ENCODE measurements at places on chromosomes 12 and 14. TPM values are rescaled to one million over a fixed set of nuclear protein-coding genes. Genes with fewer than 3 reads are reported as not detected.

Gene TSHR
- total RNA-seq = not detected

Gene OTOGL
- not detected for total RNA-seq

Gene APOLD1
- 1.6 TPM for total RNA-seq

Gene USP44
- 0.63 TPM for total RNA-seq

Gene RNASE2
- total RNA-seq = 2.2 TPM

Gene HOXC10
- total RNA-seq = not detected

Gene NGB
- total RNA-seq = not detected

Gene C12orf60
- total RNA-seq = 0.33 TPM

Gene TAS2R19
- total RNA-seq = 4.1 TPM

Gene TCL1A
- total RNA-seq = not detected

Gene ATP5F1B
- 378 TPM for total RNA-seq

Gene CELA1
- total RNA-seq = not detected

Gene RTN1
- total RNA-seq = 3.6 TPM

Gene TOMM20L
- total RNA-seq = not detected

Gene SLC6A15
- total RNA-seq = not detected

Gene RITA1
- total RNA-seq = 13.8 TPM

Gene BEGAIN
- total RNA-seq = 0.11 TPM

Gene CLMN
- total RNA-seq = 0.80 TPM

Gene FZD10
- not detected for total RNA-seq

Gene EPYC
- not detected for total RNA-seq

Gene SIX1
- total RNA-seq = not detected

Gene FERMT2
- 0.58 TPM for total RNA-seq

Gene SYCP3
- total RNA-seq = 1.4 TPM

Gene CDH24
- 1.9 TPM for total RNA-seq

Gene KRT2
- 0.63 TPM for total RNA-seq

Gene GPD1
- not detected for total RNA-seq

Gene HOXC13
- total RNA-seq = not detected

Gene ESPL1
- 5.8 TPM for total RNA-seq

Gene KCNA1
- not detected for total RNA-seq

Gene RPGRIP1
- total RNA-seq = not detected

Gene AKAP6
- total RNA-seq = 0.80 TPM

Gene CLEC1B
- total RNA-seq = 0.50 TPM

Gene TPH2
- total RNA-seq = not detected

Gene CDK2
- total RNA-seq = 19.5 TPM

Gene ENO2
- total RNA-seq = 21.6 TPM

Gene RNASE7
- total RNA-seq = not detected

Gene FAM90A1
- total RNA-seq = 0.28 TPM

Gene CD27
- total RNA-seq = 2.7 TPM

Gene ANO2
- total RNA-seq = not detected

Gene SLC25A47
- 0.20 TPM for total RNA-seq

Gene KRT77
- not detected for total RNA-seq

Gene COX8C
- not detected for total RNA-seq

Gene NINJ2
- 3.1 TPM for total RNA-seq

Gene AMDHD1
- total RNA-seq = 1.4 TPM

Gene SNAPC1
- 2.2 TPM for total RNA-seq

Gene RPL10L
- not detected for total RNA-seq

Gene LMNTD1
- not detected for total RNA-seq

Gene RNASE3
- total RNA-seq = 0.72 TPM

Gene OTX2
- not detected for total RNA-seq

Gene MYL6B
- 7.4 TPM for total RNA-seq

Gene VRTN
- not detected for total RNA-seq

Gene ANKRD33
- not detected for total RNA-seq

Gene HPD
- total RNA-seq = not detected

Gene RNF212B
- not detected for total RNA-seq

Gene TMX1
- 25.8 TPM for total RNA-seq

Gene GZMB
- 1,176 TPM for total RNA-seq

Measured in natural killer cell (primary cell).